ENCODE measurements at places on chromosomes 7 and 10.

DNA sequence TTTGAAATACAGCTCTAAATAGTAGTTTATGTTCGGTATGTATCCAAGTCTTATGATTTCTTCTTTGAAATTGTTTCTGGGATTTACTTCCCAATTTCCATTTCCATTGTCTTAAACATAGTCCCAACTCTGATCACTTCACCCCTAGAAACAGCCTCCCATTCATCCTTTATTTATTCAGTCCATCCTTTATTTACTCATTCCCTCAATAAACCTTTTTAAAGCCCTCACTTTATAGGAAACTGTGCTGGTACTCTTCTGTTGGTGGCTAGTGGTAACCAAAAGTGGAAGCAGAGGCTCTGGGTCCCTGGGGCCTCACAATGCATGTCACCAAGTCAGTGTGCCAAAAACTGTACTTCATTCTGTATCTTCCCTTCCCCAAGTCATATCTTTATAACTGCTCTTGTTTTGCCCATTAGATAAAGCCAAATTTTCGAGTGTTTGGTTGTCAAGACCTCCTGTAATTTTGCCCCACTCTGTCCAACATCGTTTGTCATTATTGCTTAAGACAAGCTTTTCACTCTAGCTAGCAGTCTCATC is 3.9 kb upstream of the EPC1 start:
- no peak for DNase-seq

DNA sequence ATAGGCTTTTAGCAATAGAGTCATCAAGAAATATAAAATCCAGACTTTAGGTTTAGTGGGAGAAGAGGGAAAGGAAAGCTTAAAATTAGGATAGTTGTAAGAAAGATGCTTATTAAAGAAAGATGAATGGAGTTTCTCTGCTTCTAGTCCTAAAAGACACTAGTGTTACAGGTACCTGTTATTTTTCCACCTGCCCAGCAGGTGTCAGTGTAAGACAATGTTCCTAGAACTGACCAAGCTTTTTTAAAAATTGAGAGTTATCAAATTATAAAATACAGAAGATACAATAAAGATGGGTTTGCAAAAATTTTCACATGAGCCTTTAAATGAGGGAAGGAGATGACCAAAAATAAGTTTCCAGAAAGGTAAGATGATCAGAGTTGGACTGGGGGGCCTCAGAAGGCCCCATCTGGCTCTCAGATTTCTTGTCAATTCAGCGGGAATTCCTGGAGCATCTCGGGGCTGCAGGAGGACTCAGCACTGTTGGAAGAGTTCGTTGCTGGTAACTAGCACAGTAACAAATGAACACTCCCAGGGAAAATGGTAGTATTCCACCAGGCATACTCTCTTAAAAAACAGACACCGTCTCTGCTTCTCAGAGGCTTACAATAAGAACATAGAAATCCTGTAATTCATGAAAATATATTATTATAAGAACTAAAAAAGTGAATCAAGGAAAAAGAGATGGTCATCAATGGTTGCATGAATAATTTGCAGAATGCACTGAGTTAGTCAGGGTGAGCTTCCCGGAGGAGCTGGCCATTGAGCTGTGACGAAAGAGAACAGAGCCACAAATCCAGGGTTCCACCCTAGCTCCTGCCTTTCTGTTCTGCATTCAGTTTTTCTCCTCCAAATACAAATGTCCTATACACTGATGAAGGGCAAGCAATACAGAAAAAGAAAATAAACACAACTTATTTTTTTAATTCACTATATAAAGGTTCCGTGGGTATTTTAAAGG is 71.8 kb upstream of the PIK3CG start:
- peak; percentile 25 for DNase-seq

GRCh38 chr10:122525788-122526187 is 34.8 kb upstream of the DMBT1 start:
- DNase-seq, result no peak

DNA sequence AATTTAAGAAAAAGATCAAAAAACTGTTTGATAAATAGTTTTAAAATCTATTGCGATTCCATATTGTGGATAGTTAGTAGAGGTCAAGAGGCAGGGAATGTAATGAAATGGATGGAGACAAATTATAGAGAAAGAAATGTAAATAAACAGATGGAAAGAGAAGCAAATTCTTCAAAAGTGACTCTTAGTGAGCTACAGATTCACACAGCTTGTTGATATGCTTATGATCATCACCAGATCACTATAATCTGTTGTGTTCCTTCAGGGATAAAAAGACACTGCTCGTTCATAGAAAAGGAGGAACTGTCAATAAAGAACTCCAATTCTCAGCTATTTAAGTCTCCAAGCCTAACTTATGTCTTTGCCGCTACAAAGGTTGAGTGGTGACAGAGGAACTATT is 251.4 kb upstream of the SEMA3C start:
- peak; percentile 34 for DNase-seq

DNA sequence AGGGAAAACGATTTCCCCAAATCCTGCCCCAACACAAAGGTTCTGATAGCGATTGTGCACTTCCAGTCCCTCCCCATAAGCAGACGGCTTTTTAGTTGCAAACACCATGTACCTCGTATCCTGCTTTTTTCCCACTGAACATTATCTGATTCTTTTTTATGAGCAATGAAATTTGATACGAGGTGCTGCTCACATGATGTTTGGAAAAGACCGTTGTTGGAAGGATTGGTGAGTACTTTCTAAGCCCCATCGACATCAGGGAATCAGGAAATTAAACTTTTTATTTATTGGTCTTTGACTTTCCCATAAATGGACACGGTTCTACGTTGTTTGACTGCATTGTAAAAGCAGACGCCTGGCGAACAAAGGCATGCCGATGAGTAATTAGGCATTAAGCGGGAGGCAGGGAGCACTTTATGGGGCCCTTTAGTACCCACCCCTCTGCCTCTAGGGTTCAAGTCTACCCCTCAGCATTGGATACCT is 49.4 kb downstream of the TEX36 start:
- no peak for DNase-seq

DNA sequence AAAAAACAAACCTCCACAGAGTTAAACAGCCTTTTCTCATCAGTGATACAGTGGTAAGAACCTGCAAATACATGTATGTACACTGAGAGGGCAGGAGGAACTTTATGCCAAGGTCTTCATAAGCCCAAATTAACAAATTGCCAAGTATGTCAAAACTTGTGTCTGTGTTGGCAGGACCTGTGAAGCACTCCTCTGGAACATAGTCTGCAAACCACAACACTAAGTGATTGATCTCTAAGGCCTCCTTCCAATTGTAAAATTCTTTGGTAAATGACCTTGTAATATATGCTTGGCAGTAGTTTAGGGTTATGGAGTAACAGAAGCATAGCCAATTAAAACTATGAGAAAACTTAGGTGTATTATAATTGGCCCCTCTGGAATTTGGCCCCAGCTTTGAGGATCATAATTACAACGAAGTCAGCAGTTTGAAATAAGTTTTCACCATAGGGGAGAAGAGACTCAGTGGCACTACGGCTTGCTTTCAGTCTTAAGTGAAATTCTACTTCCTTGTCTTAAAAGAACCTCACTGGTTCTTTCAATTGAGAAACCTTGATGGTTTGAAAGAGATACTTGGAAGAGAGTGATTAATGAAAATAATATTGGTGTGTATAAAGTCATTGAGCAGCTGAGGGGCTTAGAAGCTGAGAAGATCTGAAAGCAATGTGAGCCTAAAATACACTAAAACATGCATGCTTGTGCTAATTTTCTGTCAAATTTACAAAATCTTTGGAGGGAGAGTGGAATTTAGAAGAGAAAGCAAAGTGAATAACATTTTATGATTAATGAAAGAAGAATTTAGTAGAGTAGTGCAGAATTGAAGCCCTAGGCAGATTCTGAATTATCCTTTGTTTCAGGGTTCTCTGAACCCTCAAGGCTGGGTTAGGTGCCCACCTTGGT is 57.6 kb downstream of the CNNM2 start:
- DNase-seq, result peak; percentile 13

- no peak for DNase-seq
Measured at GRCh38 chr10:97291357-97292096, 910 bp downstream of the ARHGAP19 start.

DNA sequence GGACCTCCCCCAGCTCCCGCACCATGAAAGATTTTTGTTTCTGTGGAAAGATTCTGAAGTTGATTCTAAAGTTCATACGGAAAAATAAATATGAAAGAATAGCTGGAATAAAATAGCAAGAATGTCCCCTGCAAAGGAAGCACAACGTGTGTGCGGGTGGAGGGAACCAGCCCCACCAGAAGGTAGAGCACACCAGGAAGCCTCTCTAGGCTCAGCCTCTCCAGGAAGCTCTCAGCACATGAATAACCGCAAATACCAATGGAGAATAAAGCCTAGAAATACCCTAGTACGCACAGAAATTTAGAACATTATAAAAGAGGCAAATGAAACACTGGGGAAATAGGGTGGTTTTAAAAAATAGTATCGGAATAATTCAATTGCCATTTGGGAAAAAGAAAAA is 24.6 kb upstream of the FAM170B start:
- no peak for DNase-seq

- no peak for DNase-seq
Measured at GRCh38 chr10:114499116-114499515, 94.8 kb upstream of the AFAP1L2 start.

DNA sequence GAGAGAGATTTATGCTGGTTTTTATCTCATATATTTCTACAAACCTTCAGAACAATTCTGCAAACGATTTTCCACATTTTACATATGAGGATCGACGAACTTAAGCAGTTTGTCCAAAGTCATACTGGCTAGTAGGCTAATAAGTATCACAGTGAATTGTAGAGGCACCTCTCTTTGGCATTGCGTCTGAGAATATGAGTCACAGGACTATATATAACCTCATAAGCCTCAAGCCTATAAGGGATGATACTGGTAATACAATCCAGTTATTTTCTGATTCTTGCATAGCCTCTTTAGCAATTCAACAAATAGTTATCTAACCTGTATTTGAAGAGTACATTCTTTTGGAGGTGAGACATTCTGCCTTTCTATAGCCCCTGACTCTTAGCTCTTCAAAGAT is 129.8 kb downstream of the GPR158 start:
- peak; percentile 29 for DNase-seq

GRCh38 chr7:20394284-20394683 is 63.6 kb downstream of the ITGB8 start:
- DNase-seq, result no peak

- DNase-seq, result no peak
Measured at GRCh38 chr7:134062460-134062859, 64.7 kb upstream of the LRGUK start.

GRCh38 chr10:32923849-32924248 is 34.2 kb downstream of the ITGB1 start:
- no peak for DNase-seq

- DNase-seq, result peak; percentile 39
Measured at GRCh38 chr10:107653832-107654287, 489.4 kb upstream of the SORCS1 start.

DNA sequence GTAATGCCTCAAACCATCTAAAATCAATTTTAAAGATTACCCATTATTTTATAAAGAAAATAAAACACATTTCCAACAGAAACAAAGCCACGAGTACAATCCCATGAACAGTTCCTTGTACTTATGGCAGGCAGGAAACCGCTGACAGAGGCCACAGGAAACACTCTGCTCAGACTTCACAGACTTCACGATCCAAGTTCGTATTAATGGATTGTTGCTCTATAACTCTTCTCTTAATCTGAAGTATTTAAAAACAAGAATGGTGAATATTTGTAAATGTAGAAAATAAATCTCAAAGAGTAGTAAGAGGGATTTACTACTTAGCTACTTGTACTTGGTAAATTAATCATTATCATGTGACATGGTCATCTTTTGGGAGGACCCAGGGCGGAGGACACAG is 78.3 kb downstream of the SNX10 start:
- DNase-seq, result no peak

GRCh38 chr7:25420771-25421170 is 192.5 kb upstream of the NPVF start:
- DNase-seq, result no peak

DNA sequence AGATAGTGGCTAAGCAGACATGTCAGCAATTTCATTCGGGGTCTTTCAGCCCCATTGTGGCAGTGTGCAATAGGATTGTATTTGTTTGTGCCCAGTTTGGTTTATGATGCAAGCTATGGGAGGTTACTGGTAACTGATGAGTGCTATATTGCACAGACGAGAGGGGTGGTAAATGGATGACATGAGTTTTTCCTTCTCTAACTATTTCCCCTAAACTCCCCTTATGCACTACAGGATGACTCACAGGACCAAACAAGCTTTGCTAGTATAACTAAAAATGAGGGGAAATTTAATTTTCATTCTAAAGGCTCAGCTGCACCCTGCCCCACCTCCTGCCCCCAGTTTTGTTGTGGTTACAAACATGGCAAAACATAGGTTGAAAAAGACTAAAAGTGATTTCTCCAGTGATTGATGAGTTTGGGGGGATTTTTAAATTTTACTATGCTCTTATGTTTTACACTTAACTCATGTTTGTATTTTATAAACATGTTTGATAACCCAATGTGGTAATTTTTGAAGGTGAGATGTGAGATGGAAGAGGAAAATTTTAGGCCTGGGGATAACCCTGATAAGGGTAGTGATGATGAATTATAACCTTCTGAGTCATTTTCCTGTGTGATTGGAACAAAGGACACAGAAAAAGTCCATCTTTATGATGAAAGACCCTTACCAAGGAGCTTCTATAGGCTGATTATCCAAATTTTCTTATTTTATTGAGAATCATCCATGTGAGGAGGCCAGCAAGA is 60.8 kb upstream of the NAMPT start:
- DNase-seq, result peak; percentile 40

- no peak for DNase-seq
Measured at GRCh38 chr7:158110034-158110590, 477.5 kb downstream of the PTPRN2 start.

DNA sequence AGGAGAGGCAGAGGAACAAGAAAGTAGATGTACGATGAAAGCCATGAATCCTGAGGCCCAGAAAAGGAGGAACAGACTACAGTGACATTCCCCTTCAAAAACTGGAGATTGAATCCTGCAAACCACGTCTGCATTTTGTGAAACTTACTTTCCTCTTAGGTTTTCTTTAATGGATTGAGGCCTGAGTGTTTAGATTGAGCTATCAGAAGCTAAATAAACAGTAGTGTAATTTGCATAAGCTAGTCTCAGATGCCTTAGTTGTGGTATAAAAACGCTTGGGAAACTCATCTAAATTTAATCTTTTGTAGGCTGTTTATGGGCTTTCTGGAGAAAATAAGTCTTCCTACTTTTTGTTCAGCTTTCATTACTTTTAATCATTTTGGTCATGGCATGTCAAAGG is 94.8 kb upstream of the HDAC9 start:
- no peak for DNase-seq

- peak; percentile 39 for DNase-seq
Measured at GRCh38 chr7:41698726-41699125, 4.2 kb downstream of the INHBA start.

DNA sequence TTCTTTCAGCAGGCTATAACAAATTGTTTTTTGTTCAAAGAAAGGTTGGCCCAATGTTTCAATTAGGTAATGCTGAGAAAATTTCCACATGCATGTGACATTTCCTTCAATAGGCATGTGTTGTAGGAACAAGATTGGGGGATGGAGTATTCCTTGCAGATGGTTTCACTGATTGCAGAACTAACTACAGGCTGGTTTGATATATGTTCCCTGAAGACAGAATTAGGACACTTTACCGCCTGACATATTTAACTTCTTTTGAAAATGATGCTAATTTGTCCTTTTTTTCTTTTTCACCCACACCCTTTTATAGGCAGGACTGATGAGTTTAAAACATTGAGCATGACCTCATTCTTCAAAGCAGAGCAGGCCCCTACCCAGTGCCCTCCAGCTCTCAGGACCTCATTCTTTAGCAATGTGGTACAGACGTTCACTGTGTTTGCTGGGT is 163.3 kb downstream of the CPED1 start:
- DNase-seq, result peak; percentile 5

- no peak for DNase-seq
Measured at GRCh38 chr7:129462420-129462819, 28.2 kb downstream of the STRIP2 start.
